ENCODE measurements at places on chromosomes 3 and 15. TPM values are rescaled to one million over a fixed set of nuclear protein-coding genes. Genes with fewer than 3 reads are reported as not detected.

Gene BCL2A1
- total RNA-seq: not detected

Gene GP5
- total RNA-seq: under 0.01 TPM

Gene GRAMD2A
- total RNA-seq: 0.17 TPM

Gene KY
- not detected for total RNA-seq

Gene CHRFAM7A
- 0.51 TPM for total RNA-seq

Gene NLGN1
- total RNA-seq: 2.6 TPM

Gene TICRR
- total RNA-seq: 7.0 TPM

Gene DNAH12
- total RNA-seq: under 0.01 TPM

Gene NANOGP8
- not detected for total RNA-seq

Gene CPNE4
- not detected for total RNA-seq

Gene SIDT1
- 0.09 TPM for total RNA-seq

Gene CTXND1
- not detected for total RNA-seq

Gene KPNA4
- total RNA-seq: 23.5 TPM

Gene SYNPR
- not detected for total RNA-seq

Gene HES1
- 45.8 TPM for total RNA-seq

Gene SELENOS
- 82.7 TPM for total RNA-seq

Gene GPR171
- total RNA-seq: not detected

Gene BCHE
- 20.4 TPM for total RNA-seq

Gene TMEM40
- total RNA-seq: not detected

Gene AGBL1
- not detected for total RNA-seq

Gene LHFPL4
- total RNA-seq: not detected

Gene ZNF660
- total RNA-seq: 0.79 TPM

Gene LINGO1
- not detected for total RNA-seq

Gene PGBD4
- total RNA-seq: 1.3 TPM

Gene FAM227B
- 1.4 TPM for total RNA-seq

Gene BBS4
- 9.2 TPM for total RNA-seq

Gene STX19
- total RNA-seq: not detected

Gene GHSR
- total RNA-seq: not detected

All from dermis blood vessel endothelial cell (primary cell).